ENCODE measurements at places on chromosomes 16 and 17.

DNA sequence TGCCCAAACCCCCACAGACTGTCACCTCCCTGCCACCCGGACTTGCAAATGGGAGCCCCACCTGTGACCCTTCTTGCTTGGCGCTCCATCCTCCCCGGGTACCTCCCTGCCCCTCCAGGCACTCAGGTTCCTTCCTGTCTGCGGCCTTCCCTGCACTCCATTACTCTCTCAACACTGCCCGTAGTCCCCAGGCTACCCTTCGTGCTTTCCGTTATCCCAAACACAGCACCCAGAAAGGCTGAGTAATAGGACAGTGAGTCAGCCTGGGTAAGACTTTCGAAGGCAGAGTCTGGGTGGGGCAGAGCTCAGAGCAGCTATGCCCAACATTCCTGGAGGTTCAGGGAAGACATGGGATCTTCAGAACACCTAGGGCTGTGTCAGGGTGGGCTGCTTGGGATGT is 16.6 kb upstream of the C16orf74 start:
- no peak for DNase-seq

- DNase-seq, result peak; percentile 96
These were observed 8.9 kb upstream of the TIMP2 start for GRCh38 chr17:78933959-78934568.

DNA sequence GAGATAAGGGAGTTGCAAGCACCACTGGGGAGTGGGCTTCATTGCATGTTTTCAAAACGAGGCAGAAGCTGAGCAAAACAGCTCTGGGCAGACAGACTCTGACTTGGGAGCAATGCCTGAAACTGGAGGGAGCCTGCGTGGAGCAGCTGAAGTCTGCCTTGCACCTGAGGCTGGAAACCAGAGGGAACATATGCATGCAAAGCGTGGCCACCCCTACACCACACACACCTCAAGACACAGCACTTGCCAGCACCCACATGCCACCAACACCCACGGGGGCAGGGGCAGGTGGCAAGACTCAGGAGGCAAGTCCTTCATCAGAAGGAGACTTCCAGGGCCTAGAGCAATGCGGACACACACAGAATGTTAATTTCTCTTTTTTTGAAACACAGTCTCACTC is 45.8 kb downstream of the COTL1 start:
- no peak for DNase-seq

DNA sequence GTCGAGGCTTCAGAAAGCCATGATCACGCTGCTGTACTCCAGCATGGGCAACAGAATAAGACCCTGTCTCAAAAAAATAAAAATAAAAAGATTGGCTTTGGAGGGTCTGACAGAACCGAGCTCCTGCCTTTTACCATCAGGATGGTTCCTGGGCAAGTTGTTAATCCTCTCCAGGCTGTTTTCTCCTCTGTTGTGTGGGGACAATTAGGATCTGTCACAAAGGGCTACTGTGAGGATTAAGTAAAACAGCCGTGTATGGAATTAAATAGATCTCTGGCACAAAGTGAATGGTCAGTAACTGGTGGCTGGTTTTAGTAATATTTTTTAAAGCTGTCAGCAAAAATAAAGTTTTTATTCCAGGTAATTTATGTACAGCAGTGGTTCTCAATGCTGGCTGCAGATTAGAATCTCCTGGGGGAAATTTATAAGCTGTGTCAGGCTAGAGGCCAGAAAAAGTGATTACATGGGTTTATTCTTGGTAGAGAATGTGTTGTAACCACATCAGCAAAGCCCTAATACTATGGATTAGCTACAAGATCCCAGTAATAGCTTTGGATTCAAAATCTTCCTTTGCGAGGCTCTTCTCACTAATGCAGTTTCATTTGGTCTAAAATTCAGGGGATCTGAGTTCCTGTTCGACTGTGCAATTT is 47.2 kb downstream of the GPRC5B start:
- peak; percentile 28 for DNase-seq

All from WERI-Rb-1 (cell line).